ENCODE measurements at places on chromosomes 1 and 21.

DNA sequence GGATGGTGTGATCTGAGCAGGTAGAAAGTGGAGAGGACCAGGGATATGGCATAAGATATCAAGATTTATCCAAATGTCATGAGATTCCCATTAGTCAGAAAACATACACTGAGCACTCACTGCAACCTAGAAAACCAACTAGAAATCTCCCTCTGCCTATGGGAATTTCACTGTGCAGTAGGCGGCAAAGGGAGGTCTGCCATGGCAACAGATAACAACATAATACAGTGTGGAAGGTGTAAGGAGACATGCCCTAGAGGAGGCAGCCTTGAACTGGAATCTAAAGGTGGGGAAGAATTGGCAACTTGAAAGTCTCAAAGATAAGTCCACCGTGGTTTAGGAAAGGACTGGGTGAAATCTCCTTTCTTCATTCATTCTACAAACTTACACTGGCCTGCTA, 238.4 kb downstream of the ATG4C start:
- DNase-seq: no peak

DNA sequence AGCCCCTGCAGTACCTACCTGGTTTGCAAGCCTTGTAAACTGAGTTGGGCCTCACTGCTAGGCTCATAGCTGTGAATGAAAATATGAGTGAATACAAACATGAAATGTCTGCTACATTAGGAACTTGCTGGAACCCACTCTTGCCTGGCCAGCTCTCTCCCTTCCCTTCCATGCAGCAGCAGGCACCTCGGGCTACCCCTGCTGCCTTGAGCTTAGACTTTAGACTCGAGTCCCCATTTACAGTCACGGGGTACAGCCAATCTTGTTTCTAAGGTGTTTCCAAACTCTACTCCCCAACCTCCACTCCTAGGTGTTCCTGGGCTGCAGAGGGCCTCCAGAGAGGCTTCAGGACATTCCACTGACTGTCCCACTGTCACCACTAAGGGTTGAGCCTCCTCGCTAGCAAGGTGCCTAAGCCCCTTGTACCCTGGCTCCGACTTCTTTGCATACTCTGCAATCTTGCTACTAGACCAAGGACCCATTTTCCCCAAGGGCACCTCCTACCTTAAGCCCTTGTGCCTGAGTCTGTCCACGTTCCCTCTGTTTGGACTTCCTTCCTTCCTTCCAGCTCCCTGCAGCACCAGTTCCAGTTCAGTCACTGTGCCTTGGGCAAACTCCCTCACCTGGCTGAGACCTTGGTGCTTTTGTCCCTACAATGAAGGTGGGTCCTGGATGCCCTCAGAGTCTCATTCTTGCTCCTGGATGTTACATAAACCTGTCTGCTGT, 36.9 kb downstream of the CDK18 start:
- no peak for DNase-seq

DNA sequence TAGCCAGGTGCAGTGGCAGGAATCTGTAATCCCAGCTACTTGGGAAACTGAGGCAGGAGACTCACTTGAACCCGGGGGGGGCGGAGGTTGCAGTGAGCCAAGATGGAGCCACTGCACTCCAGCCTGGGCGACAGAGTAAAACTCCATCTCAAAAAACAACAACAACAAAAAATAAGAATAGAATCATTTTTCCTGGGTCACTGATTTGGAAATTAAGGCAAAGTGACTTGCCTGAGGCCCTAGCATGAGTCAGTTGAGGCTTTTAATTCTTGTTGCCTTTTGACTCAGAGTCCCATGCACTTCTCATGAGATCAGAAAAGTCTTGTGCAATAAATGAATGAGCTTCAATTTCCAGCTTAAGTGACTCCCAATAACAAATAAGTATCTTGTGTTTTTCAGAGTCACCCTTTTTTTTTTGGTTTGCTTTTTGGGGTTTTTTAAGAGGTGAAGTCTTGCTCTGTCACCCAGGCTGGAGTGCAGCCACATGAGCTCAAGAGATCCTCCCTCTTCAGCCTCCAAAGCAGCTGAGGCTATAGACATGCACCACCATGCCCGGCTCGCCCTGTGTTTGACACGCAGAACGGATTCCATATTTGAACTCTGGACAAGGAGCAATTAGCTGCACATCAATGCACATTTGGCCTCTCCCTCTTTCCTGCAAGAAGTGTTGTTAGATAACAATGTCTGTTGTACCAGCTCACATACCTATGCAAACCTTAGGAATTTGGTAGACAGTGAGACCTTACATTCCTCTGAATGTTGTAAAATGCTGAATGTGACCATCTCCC, 3.4 kb upstream of the PLEKHM2 start:
- DNase-seq: no peak

DNA sequence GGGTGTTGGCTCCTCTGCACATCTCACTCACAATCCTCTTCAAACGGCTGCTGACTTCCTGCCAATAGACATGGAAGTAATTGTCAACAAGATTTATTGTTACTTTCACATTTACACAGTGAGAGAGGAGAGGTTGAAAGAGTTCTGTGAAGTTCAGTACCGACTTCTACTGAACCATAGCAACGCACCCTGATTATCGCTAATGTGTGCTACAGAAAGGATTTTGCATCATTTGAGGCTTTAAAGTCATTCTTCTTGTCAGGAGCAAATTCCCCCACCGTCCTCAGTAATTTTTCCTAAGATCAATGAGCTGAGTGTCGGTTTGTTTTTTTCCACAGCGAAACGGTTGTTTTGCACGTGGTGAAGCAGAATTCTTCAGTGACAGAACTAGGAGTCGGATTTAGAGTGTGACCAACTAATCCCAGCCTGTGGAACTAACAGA, 361.0 kb downstream of the ADGRL2 start:
- DNase-seq: no peak

GRCh38 chr1:207853372-207853757, 57.6 kb downstream of the CD34 start:
- DNase-seq: no peak

DNA sequence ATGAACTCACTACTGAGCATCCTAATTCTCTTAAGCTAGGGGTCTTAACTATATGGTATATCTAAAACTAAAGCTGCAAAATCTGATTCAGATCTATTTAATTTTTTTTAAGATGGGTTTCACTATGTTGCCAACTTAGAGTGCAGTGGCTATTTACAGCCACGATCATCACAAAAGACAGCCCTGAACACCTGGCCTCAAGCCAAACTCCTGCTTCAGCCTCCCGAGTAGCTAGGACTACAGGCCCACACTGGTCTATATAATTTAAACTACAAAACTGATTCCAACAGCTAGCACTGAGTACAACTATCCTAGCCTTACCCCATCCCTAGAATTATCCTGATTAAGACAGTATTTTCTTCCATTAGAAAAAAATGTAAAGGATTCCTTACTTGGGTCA, 37.1 kb downstream of the EIF4G3 start:
- no peak for DNase-seq

- DNase-seq: peak; percentile 35
Measured at GRCh38 chr1:145926686-145927062, 610 bp downstream of the RBM8A start.

- DNase-seq: no peak
Measured at GRCh38 chr1:229694053-229694693, 68.1 kb downstream of the URB2 start.

GRCh38 chr21:37742115-37742514, 174.1 kb downstream of the KCNJ6 start:
- DNase-seq: no peak

GRCh38 chr1:37793773-37794371, at the start of gene MANEAL:
Gene MANEAL (plus strand): TSS chr1:37793847. CDS start chr1:37794183, 336 bp downstream.
- DNase-seq: no peak

DNA sequence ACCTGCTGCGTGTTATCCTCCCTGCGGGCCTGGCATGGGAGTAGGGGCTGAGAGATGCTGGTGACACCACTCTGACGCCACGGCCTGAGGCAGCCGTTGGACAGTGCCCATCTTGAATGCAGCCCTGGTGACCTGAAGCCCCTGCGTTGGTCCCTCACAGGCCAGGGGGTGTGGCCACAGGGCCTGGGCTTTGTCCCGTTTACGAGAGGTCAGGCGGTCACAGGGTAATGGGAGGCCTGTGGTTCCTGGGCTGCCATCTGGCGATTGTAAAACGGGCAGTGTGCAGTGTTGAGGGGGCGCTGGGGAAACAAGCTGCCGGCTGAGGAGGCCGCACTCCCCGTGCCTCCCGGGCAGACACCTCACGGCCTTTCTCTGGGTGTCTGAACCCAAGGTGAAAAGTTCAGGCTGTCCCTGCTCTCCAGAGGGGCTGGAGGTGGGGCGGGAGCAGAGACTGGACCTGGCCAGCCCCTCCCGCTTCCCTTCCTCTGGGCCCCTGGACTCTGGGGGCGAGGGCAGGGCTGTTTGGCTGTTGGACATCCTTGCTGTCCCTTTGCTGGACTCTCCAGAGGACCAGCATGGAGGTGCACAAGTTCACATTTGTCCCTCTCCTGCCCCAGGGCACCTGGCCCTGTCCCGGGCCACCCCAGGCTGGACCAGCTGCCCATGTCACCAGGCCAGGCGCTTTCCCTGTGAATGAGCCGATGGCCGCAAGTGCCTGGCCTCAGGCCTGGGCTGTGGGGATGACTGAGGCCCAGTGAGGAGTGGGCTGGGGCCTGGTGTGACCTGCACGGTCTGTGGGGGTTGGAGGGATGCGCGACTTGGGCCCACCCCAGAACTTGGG, 42.4 kb downstream of the SKI start:
- DNase-seq: no peak

DNA sequence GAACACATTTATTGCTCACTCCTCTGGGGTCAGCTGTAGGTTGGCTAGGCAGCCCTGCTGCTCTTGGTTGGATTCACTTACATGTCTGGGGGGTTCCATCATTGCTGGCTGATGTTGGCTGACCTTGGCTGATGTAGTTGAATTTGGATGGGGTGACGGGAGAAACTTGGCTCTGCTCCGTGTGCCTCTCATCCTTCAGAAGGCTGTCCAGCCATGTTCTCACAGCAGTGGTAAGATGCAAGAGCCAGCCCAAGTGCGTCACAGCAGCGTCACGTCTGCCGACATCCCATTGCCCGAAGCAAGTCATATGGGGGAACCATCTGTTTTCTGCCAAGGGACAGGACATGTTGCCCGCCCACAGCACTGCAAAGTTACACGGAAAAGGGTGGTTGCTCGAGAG, 613.5 kb downstream of the MATN1 start:
- no peak for DNase-seq

DNA sequence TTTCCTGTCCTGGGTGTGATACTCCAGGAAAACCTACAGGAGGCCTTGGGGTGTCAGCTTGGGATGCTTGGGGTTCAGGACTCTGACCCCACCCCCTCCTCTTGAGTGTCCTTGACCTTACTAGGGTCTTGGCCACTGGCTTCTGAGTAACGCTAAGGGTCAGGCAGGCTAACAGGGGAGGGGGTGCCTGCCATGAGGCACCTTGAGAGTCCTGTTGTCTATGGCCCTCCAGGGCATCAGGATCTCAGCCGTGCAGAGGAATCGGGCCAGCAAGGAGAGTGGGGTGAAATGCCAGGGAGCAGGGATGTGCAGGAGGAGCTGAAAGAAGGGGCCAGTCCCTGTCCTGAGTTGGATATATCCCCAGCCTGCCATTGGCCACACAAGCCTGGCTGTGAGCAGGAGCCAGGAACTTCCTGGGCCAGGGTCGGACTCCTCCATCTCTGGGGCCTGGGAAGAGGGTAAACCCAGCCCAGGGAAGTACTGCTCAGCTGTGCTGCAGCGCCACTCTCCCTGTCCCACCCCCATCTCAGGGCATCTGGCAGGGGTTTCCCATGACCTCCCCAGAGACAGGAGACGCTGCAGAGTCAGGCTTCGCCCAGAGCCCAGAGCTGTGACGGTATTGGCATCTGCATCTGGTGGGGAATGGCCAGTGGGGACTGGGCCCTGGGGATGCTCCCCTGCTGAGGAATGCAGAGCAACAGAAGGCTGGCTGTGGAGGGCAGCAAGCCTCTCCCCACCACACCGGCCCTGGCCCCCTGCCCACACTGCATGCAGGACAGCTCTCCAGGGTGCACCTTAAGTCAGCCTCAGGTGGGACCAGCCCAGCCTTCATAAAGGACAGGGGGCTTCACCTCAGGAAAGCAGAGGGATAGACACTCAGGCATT, 6.3 kb downstream of the KIF21B start:
- no peak for DNase-seq

DNA sequence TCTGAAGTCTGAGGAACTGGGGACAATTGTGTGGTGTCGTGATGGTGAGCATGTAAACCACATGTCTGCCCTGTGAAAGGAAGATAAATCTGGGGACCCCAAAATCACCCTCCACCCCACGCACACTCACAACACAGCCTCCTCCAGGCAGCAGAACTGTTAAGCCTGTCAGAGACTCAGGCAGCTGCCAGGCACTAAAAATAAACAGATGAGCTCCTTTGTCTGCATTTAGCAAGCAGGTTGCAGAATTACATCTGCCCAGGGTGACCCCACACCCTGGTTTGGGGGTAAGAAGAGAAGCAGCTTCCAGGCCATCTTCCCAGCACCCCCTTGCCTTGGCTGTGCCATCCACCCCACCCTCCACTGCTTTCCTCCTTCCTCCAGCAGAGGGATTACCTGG, 119.1 kb upstream of the RUNX3 start:
- DNase-seq: no peak

GRCh38 chr1:173241528-173242347, 34.6 kb upstream of the TNFSF4 start:
- no peak for DNase-seq

- no peak for DNase-seq
Measured at GRCh38 chr1:204703826-204704612, 18.5 kb upstream of the LRRN2 start.

DNA sequence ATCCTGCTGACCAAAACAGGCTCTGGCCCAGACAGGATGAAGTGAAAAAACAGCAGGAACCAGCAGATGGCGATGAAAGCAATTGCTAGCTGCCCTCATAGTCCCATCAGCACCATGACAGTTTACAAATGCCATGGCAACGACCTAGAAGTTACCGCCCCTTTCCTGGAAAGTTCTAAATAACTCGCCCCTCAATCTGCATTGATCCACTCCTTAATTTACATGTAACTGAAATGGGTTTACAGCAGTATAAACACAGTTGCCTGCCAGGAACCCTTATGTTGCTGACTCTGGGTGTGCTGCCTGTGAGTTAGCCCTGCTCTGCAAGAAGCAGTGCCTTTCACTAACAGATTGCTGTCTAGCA, 65.5 kb upstream of the CR1L start:
- DNase-seq: no peak

- DNase-seq: no peak
Measured at GRCh38 chr1:147837964-147838292, 64.7 kb upstream of the GJA8 start.

GRCh38 chr1:247352175-247352574, 20.5 kb upstream of the ZNF496 start:
- DNase-seq: no peak

- peak; percentile 33 for DNase-seq
Measured at GRCh38 chr1:203342192-203342940, 8.6 kb downstream of the FMOD start.

GRCh38 chr1:157382351-157382750, 170.0 kb downstream of the FCRL5 start:
- DNase-seq: no peak

- DNase-seq: no peak
Measured at GRCh38 chr1:59978511-59978910, 51.9 kb upstream of the CYP2J2 start.

GRCh38 chr1:81435175-81435574, 365.6 kb upstream of the ADGRL2 start:
- DNase-seq: no peak

GRCh38 chr1:148264374-148265276, 112.5 kb upstream of the NBPF11 start:
- no peak for DNase-seq

- DNase-seq: no peak
Measured at GRCh38 chr1:40799351-40799867, 15.8 kb downstream of the KCNQ4 start.

All from stimulated activated CD4-positive, alpha-beta T cell treated with anti-CD3 and anti-CD28 coated beads, Interleukin-1b, Interleukin-23, amount 100 ng/mL, for 4 hours (primary cell).